GM12892 (cell line): ENCODE measurements at places on chromosomes 6 and 20.

DNA sequence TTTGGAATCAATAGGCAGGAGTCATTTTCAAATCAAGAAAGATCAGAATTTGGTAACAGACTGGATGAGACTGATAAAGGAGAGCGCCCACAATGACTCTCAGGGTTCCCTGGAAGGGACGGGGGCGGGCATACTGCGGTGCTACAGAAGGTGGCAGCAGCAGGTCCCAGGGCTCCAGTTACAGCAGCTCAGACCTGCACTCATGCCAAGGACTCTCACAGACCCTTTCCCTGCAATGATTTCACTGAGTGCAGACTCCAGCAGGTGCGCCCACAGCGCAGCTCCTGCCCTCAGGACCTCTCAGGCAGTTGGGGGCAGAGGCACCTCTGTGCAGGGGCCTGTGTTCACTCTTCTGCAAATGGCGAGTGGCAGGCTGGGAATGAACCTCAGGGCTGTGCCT lies 359.8 kb downstream of the ZFAND3 start:
- no peak for DNase-seq

- DNase-seq: no peak
Observed at GRCh38 chr6:25137480-25137879, 141.7 kb upstream of the CARMIL1 start.

DNA sequence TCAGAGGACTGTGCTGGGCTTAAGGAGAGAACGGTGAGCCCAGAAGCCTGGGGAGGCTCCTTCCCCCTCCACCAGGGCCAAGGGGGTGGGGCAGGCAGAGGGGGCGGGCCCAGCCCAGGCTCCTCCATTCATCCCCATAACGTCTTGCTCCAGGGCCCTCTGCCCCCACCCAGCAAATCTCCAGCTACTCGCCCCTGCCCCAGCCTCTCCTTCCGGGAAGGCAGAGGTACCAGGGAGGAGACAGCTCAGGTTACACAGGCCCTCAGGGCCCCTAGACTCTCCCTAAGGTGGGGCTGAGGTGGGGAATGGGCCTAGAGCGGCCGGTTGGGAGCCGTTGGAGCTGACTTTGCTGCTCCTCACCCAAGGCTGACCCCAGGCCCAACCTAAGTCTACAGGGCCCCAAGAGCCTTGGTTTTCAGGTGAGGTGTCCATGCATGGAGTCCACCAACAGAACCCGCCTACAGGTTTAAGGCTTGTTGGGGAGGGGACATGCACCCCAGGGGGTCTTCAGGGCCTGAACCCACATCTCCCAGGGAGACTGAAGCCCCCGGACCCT lies 1.2 kb downstream of the LAMA5 start:
- no peak for DNase-seq

DNA sequence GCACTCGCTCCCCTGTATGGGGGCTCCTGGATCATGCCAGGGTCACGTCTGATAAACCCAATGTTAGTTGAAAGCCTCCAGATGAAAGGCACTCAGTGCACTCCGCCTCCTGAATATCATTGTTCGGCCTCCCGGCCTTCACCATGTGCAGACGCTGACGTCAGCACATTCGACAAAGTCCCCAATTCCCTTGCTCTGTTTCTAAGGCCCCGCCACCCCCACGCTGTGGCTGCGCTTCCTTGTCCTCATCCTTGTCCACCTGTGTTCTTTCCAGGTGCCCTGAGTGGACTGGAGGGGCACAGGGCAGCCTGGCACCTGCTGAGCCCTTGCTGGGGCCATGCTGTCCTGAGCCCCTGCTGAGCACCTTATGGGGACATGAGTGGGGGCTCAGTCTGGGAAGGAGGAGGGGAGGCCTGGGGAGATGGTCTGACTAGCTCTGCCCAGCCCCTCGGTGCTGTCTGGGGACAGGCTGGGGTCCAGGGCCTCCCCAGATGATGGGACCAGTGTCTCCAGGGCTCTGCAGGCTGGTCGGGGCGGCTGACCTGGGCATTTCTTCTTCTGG lies 9.8 kb upstream of the BHLHE23 start:
- no peak for DNase-seq

- DNase-seq: no peak
Observed at GRCh38 chr20:1242530-1242929, 16.7 kb downstream of the RAD21L1 start.

DNA sequence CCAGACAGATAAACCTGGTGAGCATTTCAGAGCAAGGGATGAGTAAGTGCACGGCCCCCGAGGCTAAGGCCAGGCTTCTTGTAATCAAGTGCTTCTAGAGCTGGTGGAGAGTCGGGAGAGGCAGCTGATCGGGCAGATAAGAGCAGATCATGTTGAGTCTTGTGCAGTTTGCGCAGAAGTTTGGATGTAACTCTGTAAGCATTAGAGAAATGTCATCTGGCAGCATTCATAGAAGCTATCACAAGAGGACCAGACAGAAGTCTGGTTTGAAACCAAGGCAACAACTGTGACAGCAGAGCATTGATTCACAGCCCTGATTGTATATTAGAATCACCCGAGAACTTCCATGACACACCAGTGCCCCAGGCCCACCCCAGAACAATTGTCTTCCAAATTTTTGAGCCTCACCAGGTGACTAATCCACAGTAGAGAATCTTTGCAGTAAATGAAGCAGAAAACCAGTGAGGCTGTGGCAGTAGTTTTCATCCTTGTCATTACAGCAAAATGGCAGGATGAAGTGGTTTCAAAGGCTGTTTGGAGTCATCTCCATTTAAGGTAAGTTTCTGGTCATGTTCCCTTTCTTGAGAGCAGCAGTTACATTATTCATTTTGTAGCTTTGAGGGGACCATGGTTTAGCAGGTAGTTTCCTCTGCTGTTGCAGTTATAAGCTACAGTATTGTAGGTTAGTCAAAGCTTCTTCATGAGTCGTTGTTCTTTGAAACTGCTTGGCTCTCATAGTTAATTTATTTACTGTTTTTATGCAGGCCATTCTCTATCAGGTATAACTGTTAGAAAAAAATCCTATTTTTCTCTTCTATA lies 84.1 kb downstream of the RNF217 start:
- no peak for DNase-seq

DNA sequence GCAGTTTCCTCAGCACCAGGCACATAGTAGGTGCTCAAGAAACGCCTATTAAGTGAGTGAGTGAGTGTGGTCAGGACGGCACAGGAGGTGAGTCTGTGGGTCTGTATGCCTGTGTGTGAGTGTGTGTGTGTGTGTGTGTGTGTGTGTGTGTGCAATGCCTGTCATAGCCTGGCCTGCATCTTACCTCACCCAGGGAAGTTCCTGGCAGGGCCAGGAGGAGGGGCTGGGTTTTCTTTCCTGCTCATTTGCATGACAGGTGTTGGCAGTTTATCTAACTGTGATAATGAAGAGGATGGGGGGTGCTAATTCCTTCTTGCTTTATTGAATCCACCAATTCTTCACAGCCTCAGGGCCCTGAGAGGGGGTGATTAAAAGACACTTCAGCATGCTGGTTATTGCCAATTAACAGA lies 146.7 kb upstream of the MLN start:
- no peak for DNase-seq

DNA sequence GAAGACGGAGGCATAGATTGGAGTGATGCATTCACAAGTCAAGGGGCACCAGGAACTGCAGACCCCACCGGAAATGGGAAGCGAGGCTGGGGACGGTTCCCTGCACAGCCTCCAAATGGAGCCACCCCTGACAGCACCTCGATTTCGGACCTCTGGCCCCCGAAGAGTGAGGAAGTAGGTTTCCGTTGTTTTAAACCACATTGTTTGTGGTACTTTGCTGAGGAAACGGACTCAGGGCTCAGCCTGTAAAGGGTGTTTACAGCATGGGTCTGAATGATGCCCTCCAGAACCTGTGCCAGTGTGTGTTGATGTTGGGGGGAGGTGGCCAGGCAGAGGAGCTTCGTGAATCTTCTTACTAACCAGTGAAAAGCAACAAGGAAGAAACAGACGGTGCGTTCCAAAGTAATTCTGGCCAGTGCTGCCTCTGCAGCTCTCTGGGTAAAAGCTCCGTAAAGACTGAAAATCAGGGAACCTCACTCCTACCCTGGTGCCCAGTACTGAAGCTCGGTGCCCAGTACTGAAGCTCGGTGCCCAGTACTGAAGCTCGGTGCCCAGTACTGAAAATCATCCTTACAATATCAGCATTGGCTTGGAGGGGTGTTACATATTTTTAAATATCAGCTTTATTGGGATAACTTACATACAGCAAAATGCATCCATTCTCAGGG lies 30.1 kb upstream of the CCR6 start:
- DNase-seq: no peak

GRCh38 chr20:13037727-13038126 lies 29.0 kb downstream of the SPTLC3 start:
- DNase-seq: no peak

- DNase-seq: no peak
Observed at GRCh38 chr20:46549188-46549972, 1.1 kb downstream of the OCSTAMP start.

GRCh38 chr20:19737025-19737424 lies 21.0 kb upstream of the RIN2 start:
- DNase-seq: no peak

DNA sequence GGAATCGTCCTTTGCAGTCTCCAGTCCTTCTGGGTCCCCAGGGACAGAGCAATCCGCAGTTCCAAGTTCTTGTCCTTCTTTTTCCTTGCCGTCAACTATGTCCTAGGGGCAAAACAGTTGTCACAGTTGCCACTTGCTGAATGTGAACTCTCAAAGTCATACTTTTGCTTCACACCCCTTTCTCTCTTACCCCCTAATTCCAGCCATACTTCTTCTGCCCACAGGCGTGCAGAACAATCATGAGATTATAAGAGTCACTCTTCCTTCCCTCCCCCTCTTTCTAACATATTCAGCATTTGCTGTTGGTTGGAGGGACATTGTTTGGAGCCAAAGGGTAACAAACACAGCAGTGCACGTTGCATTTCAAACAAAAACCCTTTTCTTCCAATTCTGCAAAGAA lies 74.4 kb downstream of the BCAS1 start:
- no peak for DNase-seq

DNA sequence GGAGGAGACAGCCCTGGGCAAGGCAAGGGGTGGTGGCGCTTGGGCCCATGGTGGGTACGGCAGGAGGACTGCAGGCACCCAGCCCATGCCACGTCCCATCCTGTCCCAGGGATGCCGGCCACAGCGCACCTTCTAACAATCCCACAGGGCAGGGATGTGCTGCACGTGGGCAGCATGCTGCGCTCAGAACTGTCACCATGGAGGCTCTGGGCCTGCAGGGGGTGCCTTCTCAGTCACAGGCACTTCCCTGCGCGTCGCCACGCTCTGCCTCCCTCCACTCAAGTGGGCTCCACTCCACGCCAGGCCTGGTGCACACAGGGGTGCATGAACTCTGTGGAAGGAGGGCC lies 2.4 kb downstream of the CABLES2 start:
- no peak for DNase-seq

DNA sequence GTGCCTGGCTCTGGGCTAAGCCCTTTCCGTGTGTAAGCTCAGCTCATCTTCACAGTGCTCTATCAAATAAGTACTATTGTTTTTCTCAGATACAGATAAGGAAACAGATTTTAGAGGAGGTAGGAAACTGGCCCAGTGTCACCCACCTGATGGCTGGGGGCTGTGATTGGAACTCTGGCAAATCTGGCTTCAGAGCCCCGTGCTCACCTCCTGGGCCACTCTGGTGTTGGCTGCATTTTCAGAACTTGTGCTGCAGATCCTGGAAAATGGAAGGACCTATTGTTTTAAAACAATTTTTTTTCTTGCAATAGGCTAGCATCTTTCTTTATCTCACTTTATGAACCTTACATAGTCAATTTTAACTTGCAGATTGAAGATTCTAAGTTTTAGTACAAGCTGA lies 5.7 kb downstream of the STX16 start:
- no peak for DNase-seq

DNA sequence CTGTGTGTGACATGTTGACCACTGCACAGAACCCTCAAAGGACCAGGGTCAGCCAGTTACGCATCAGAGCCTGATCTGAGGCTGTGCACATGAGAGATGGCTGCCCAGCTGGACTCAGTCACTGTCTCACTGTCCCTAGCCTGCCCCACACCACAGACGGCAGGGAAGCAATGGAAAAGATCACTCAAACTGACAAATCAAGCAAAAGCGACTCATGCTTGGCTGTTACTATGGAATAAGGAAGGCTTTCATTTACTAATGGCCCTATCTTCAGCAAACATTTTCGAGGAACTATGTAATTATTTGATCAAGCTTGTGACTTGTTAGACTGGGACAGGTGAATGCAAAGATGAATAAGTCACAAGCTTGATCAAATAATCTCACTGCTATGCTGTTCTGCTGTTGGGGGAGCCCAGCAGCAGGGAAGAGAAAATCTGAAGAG lies 137.0 kb downstream of the SLC23A2 start:
- no peak for DNase-seq

DNA sequence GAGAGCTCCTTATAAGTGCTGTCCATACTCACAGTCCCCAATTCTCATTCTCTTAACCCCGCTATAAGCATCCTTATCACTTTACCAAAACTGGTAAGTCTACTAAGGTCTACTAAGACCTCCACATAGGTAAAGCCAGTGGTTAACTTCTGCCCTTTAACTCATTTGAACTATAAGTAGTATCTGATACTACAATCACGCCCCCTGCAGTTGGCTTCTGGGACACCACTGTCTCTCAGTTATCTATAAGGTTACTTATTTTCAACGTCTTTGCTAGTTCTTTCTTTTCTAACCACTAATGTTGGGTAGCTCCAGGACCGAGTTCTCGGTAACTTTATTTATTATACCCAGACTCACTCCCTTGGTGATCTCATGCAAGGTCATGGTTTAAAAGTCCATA lies 142.6 kb downstream of the ARHGAP18 start:
- no peak for DNase-seq

DNA sequence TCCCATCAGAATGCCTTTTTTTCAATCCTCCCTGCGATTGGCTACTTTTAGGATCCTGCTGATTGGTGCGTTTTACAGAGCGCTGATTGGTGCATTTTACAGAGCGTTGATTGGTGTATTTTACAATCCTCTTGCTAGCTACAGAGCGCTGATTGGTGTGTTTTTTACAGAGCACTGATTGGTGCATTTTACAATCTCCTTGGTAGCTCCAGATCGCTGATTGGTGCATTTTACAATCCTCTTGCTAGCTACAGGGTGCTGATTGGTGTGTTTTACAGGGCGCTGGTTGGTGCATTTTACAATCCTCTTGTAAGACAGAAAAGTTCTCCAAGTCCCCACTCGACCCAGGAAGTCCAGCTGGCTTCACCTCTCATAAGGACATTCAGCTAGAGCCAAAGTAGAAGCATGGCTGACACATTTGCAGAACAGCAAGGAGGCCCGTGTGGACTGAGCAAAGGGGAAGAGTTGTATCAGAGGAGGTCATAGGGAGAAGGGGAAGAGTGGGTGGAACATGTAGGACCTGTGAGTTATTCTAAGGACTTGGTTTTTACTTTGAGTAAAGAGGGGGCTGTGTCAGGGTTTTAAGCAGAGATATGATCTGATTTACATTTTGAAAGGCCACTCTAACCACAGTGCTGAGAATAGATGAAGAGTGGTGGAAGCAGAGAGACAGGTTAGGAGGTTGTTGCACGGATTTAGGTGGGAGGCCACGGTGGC lies 2.6 kb downstream of the ALDH5A1 start:
- no peak for DNase-seq

DNA sequence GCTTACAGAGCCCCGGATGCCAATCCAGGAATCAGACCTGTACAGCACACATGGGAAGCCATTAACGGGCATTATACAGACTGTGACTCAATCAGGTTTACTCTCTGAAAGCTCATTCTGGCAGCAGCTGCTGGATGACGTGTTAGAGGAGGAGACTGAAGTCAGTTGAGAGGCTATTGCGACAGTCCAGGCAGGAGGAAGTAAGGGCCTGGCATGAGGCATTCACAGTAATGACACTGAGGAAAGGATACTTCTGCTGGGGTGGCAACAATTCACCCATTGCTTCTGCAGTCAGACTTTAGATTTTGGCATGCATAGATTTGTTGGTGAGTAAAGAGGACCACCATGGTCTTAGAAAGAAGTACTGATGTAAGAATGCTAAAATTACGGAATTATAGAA lies 151.0 kb upstream of the HEY2 start:
- no peak for DNase-seq
